ENCODE measurements at places on chromosomes 6 and 20.

DNA sequence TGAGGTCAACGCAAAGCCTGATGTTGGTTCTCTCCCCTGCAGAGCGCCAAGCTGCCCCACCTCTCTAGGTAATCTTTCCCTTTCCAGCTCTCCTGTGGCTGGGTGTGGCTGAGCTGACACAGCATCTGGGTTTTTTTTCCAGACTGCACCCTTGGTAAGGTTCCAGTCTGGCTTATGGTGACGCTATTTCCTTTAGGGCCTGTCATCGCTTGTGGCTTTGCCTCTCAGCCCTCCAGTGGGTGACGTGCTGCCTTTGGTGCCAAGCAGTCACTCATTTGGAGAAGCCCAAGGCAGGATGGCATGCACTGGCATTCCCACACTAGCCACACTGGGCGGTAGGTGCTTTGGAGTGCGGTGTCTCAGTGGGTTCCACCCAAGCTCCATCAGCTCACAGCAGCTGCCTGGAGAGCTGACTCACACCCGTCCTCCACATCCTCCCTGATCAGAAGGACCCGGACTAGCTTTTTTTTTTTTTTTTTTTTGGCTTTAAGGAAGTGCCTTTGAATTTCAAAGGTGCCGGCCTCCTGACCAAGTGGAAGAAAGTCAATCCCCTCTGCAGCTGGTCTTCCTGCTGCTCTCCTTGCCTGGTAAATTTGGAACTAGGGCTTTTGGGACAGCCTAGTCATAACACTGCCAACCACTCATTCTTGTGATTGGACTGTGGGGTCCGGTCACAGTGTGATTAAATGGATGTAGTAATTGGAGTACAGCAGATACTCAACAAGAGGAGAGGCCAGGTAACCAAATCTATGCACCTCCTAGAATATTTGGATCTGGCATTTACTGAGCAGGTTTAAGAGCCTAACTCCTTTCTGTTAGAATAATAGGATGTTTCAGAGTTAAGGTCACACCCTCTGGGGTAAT lies 153.6 kb downstream of the CD83 start:
- no peak for DNase-seq

DNA sequence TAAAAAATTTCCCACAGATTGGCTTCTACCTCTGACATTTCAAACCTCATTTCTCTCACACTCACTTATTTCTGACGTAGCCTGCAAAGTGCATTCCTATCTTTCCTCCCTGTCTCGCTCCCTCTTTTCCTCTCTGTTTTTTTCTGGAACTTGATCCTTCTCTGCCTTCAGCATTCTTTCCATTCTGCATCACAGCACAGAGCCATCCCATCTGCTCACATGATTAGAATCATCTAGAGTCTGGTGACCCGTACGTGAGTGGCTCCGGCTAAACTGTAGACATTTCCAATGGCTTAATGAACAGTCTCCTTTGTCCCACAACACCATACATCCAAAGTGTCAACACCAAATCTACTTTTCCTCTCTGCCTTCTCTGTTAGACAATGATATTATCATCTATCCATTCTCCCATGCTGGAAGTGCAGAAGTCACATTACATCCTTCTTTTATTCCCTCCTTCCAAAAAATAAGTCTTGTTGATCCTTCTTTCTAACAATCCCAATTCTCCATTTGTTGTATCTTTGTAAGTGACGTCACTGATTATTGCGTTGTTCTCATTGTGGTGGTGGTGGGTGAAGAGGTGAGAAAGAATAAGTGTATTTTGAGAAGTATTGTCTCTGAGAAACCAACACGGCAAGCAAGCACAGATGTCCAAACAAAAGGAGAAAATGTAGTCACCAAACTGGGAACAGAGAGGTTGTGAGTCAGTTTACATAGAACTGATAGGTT lies 41.6 kb downstream of the OPRM1 start:
- no peak for DNase-seq

DNA sequence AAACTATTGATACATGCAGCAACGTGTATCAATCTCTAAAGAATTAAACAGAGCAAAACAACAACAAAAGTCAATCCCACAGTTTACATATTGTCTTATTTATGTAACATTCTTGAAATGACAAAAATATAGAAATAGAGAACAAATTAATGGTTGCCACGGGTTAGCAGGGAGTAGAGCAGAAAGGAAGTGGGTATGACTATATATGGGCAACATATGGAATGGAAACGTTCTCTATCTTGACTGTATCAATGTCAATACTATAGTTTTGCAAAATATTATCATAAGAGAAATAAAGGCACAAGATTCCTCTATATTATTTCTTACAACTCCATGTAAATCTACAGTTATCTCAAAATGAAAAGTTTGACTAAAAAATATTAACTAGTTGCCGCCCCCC lies 12.8 kb downstream of the AK9 start:
- no peak for DNase-seq

GRCh38 chr6:157478926-157479325 lies 97.9 kb downstream of the ZDHHC14 start:
- no peak for DNase-seq

- DNase-seq, result no peak
These were observed 359.2 kb downstream of the CDKAL1 start for GRCh38 chr6:20893412-20893811.

DNA sequence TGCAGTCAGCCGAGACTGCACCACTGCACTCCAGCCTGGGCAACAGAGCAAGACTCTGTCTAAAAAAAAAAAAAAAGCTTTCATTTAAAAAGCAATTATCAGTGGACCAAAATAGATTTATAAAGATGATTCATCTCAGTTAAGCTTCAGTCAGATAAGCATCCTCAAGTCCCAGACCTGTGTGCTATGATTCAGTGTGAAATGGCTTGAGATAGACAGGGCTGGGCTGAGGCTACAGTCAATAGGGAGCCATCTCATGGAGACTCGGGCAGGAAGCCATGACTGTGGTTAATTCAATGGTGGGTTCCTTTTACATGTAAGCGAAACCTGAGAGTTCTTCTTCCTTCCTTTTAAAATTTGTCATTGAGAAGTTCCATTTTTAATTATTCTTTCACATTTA lies 276.0 kb downstream of the TFAP2A start:
- DNase-seq, result no peak

- no peak for DNase-seq
These were observed 53.9 kb upstream of the PCSK2 start for GRCh38 chr20:17172836-17173516.

DNA sequence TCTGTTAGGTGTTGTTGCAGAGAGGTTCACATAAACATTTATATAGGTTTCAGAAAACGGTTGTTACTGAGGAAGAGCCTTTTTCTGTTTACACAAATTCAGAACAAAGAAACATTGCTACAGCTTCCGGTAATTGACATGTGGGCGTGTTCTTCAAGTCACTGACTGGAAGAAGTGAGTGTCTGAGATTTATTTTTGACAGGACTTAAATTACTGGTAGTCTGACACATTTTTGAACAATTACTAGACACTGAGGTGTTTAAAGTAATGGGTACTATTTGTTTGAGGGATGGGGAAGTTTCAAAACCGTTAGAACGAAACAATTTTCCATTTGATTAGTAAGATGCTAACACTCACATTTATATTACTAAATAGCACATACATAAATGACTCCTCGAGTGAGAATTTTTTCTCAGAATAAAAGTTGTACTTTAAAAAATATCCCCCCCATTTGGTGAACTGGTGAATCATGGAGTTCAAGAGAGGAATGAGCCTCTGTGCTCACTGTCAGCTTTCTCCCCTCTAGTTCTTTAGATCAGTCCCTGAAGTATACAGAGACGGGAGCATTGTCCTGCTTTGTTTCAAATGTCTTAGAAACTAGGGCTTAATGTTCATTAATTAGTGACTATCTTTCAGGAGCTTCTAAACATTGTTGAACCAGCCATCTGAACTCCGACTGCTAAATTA lies 98.7 kb downstream of the TSHZ2 start:
- no peak for DNase-seq
